ENCODE measurements at places on chromosomes 2 and 18.

GRCh38 chr2:9779596-9780264, 63.5 kb upstream of the TAF1B start:
- DNase-seq, result peak; percentile 66

DNA sequence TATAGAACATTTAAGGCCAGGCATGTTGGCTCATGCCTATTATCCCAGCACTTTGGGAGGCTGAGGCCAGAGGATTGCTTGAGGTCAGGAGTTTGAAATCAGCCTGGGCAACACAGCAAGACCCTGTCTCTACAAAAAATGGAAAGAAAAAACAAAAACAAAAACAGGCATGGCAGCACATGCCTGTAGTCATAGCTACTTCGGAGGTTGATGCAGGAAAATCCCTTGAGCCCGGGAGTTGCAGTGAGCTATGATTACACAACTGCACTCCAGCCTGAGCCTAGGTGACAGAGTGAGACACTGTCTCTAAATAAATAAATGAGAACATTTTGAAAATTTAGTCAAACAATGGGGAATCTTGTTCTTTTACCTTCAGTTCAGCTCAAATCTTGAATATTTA, 12.1 kb upstream of the YES1 start:
- DNase-seq, result no peak

GRCh38 chr2:31359229-31359628, 55.3 kb downstream of the XDH start:
- DNase-seq, result no peak

DNA sequence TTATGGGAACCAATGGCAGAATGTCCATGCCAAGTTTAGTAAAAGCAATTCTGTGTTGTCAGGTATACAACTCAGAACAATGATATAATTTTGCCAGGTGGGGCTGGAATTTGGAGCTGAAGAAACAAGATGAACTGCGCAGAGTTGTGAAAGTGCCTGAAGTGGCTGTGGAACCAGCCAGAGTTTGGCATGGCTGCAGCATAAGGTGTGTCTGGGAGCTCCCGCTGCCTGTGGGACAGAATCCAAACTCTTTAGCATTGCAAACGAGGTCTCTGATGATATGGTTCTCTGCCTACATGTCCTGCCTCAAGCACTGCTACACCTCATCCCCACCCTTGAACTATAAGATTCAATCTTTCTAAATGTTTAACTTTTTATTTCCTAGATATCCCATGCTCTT, 909.7 kb downstream of the EPHA4 start:
- no peak for DNase-seq

GRCh38 chr2:43136876-43137275, 89.5 kb downstream of the ZFP36L2 start:
- DNase-seq, result peak; percentile 74

GRCh38 chr2:104746858-104747257, 107.1 kb upstream of the POU3F3 start:
- no peak for DNase-seq

GRCh38 chr2:58616961-58617360, 375.8 kb upstream of the FANCL start:
- no peak for DNase-seq
